ENCODE measurements at places on chromosomes 11 and 22. TPM values are rescaled to one million over a fixed set of nuclear protein-coding genes. Genes with fewer than 3 reads are reported as not detected.

SIK2 gene
- 4.9 TPM for total RNA-seq

OR52N1 gene
- not detected for total RNA-seq

DNA sequence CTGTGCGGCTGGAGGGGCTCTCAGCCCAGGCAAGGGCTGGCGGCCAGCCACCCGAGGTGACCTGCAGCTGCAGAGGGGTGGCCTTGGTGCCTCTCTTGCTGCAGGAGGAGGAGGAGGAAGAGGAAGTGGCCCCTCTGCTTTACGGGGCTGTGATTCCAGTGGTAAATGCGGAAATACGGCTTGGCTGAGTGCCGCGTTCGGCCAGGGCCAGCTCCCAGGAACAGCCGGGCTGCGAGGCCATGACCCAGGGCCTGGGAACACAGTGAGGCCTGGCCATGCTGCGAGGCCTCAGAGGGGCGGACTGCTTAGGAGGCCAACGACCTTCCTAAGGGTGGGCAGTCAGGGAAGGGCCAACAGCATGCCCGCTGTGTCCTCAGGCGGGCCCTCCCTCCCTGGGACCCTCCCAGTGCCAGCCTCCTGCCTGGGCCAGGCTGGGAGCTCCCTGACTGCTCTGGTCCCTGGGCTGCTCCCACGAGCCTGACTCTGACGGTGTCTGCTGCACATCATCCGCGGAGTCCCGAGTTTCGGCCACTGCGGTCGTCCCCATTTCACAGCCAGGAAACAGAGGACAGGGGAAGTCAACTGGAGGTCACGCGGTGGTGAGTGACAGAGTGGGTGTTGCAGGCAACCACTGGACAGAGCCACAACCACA lies 20.8 kb upstream of the PPARA start:
- no peak for DNase-seq

DNA sequence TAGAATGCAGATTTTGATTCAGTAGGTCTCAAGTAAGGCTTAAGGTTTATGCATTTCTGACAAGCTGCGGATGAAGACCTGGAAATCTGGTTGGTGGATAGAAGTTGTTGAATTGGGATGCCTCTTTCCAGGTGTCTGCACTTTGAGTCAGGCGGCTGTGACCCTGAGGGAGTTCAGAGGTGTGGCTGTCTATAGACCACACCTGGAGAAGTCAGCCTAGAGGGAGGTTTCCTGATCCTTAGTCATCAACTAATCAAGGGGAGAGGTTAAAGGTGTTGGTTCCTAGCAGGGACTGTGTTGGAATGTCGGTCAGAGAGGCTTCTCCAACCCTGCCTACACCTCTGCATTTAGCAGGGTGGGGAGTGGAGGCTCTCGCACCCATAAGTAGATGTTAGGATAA lies 8.0 kb downstream of the GLB1L2 start:
- DNase-seq = no peak

- peak; percentile 97 for DNase-seq
Observed at GRCh38 chr22:43187171-43188099, 501 bp upstream of the TTLL12 start.

- DNase-seq = no peak
Observed at GRCh38 chr11:63951779-63952536, 13.2 kb downstream of the NAA40 start.

DNA sequence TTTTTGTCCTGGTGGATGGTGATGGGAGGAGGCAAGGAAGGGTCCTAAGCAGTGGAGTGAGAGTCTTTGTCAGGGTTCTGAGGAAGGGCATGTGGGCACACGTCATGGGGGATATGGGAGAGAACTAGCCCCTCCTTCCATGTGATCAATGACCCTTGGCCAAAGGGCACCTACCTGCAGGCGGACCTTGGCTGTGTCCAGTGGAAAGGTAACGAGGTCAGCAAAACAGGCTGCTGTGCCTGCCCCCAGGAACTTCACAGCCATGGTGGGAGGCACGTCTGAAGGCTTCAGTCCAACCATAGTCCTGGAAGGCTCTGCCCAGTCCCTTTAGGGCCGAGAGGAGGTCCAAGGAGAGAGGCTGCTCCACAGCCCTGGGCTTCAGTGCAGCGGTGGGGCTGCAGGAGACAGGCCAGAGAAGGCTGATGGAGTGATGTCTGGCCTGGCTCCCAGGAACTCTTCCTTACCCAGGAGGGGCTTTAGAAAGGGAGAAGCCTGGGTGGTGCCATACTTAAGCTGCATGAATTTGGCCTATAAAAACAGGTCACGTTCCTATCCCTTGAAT lies 2.1 kb downstream of the UCP3 start:
- DNase-seq = no peak

DNA sequence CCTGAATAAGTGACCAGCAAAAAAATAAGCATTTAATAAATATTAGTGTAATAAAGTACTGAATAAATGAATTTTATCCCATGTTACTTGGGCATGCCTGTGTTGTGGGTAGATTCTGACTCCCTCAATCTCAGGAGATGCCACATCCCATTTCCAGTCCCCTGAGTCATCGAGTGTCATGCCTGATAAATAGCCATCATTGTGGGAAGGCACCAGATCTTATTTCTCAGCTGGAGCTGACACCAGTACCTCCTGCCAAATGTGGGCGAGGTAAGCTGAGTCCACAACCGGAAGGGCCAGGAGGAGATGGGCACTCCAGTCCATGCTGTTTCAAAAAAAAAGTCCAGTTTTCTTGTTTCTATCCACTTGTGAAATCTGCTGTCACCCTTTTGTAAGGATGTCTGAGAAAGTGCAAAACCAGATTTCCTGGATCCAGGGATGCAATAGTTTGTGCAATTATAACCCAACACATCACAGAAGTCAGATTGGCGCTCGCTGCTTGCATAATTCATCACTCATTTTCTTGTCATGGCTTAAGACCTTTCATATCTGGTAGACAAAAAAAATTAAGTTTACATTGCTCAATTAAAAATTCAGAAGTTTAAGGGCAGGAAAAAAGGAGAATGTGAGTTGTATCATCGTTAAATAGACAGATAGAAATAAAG lies 311.6 kb downstream of the MIAT start:
- DNase-seq = peak; percentile 86

- DNase-seq = no peak
Observed at GRCh38 chr11:267491-267994, 10.7 kb upstream of the NLRP6 start.

PATE4 gene
- total RNA-seq = not detected

APLP2 gene
- total RNA-seq = 94.6 TPM

GRCh38 chr11:59247531-59248227 lies 35.0 kb upstream of the MPEG1 start:
- peak; percentile 28 for DNase-seq

DNA sequence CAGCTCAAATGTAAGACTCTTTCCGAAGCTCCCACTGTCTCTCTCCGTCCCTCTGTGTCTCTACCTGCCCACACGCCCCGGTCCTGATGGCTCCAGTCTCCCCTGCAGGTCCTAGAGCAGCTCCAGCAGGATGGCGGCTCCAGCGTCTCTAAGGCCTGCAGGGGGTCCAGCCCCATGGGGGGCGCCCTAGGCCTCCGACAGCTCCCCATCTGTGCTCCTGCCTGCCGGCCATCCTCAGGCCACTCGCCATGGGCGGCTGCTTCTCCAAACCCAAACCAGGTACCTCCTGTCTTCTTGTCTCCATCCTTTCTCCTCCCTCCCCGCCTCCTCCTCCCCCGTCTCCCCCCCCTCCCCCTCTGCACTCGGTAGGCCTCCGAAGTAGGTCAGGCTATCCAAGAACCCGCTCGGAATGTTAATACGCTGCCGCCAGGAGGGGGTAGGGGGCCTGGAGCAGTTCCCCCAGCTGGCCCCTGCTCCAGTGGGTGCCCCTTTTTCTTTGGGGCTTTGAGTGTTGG lies 699 bp downstream of the AIFM3 start:
- no peak for DNase-seq

- peak; percentile 74 for DNase-seq
Observed at GRCh38 chr22:26804911-26805539, 147.6 kb downstream of the MIAT start.

DNA sequence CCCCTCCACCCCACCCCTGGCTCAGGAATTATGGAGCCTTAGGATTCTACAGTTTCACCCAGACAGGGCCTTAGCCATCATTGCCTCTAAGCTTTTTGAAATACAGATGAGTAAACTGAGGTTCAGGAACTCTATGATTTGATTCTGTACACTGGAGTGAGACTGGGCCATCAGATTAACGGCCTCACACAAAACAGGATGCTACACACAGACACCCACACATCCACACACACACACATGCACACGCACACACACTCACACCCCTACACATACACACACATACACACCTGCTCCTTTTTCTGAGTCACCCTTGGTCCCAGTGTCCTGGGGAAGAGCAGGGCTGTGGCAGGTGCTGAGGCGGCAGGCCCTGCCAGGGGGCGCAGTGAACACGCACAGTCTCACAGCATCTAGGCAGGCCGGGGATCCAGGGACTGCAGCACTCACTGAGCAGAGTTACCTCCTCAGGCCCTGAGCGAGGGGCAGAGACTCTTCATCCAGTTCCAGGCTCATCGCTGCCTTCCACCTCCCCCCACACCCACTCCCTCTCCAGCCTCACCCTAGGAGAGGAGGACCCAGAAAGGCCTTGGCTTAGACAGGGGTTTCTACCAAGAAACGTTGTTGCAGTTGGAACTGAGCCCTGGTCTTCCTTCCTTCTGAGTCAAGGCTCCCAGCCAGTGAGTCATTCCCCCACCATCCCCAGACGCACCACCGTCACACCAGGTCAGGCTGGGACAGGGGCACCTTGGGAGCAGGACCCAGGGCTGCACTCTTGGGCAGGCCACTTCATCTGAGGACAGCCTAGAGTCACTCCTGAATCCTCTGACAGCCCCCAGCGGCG lies 89.8 kb upstream of the PARVA start:
- DNase-seq = peak; percentile 96

CRYBB3 gene
- not detected for total RNA-seq

- no peak for DNase-seq
Observed at GRCh38 chr22:33866511-33866910, 53.8 kb downstream of the LARGE1 start.

DNA sequence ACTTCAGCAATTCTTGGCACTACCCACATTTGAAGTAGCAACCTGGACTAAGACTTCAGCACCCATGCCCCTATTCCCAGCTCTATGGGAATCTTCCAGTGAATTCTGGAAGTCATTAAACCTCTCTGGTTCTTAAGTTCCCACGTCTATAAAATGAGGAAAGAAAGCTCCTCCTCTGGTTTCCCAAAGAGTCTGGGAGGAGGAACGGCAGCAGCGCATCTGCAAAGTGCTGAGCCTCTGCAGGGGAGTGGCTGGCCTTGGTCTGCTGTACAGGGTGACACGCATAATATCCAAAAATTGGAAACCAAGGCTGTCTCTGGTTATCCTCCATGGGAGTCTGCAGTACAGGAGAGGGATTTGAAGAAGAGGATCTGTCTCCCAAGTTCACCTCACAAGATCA lies 73.6 kb upstream of the TP53I11 start:
- no peak for DNase-seq

MMP12 gene
- total RNA-seq = 1.3 TPM

JAM3 gene
- 53.9 TPM for total RNA-seq

LRRC32 gene
- 0.18 TPM for total RNA-seq

DNA sequence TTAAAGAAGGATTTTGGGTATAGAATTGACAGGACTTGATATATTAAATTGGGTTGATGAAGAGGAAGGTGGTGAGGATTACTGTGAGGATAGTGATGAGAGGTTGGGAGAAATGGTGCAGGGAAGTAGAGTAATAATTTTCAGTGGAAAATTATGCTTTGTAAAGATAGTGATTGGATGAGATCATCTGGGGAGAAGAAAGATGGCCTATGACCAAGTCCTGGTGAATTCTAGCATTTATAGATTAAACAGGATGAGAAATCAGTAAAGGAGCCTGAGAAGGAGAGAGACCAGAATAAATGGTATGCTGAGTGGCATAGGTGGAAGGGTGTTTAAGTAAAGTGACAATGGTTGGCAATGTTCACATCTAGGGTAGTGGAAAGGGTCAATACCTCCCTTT lies 15.0 kb downstream of the IPO7 start:
- DNase-seq = no peak

DNA sequence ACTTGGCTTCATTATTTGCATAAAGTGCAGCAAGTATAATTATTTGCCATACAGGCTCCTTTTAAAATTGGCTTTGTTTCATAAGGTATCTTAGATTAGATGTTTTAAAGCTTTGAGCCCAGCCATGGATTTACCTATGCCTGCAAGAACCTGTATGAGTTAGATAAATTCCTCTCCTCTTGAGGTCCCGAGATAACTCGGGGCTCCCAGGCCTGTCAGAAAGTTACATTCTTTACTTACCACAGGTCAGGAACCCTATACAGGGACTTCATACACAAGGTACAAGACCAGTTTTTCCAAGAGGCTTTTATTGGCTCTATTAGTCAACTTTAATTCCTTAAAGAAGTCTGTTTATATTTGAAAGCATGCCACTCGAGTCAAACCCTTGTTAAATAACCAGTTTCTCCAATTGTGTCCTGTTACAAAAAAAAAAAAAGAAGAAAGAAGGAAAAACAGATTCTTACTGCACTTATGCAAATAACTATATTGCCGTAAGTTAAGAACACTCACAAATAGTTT lies 2.3 kb upstream of the C1QTNF6 start:
- DNase-seq = no peak

- DNase-seq = no peak
Observed at GRCh38 chr22:40020956-40021355, 26.2 kb downstream of the FAM83F start.

GRCh38 chr11:75481223-75481921 lies 44.4 kb downstream of the GDPD5 start:
- no peak for DNase-seq

DNA sequence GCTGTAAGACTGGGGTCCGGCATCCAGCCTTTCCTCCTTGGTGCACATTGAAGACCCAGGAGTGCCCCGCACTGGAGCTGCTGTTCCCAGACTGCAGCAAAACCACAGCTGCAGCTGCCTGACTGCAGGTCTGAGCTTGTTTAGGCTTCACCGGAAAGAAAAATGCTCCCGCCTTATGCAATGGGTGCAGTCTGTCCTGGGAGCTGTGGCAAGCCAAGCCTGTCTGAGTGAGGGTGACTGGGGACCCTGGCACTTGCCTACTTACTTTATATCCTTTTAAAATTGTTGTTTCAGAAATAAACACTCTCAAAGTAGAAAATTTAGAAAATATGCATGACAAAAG lies 23.3 kb upstream of the CD44 start:
- DNase-seq = no peak

RIC3 gene
- total RNA-seq = 2.4 TPM

DNA sequence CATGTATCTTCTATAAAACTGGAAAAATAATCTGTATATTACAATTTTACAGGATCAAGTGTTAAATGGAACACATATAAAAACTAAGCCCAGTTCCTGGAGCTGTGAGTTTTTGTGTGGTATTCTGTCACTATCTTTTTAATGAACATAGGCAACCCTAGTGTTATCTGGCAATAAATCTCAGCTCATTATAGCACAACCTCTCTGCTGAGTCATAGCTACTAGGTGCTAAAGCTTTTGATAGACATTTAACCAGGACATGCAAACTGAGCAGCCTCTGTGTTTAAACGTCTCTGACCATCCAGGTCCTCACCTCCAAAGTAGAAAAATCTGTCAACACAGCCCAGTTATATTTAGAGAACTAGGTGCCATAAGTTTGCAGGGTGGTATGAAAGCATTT lies 91.0 kb upstream of the CARD18 start:
- no peak for DNase-seq

SLC7A4 gene
- not detected for total RNA-seq

All from Daoy (cell line).